Right lung (tissue), 10 donors: ENCODE measurements at places on chromosomes 7 and 10.

DNA sequence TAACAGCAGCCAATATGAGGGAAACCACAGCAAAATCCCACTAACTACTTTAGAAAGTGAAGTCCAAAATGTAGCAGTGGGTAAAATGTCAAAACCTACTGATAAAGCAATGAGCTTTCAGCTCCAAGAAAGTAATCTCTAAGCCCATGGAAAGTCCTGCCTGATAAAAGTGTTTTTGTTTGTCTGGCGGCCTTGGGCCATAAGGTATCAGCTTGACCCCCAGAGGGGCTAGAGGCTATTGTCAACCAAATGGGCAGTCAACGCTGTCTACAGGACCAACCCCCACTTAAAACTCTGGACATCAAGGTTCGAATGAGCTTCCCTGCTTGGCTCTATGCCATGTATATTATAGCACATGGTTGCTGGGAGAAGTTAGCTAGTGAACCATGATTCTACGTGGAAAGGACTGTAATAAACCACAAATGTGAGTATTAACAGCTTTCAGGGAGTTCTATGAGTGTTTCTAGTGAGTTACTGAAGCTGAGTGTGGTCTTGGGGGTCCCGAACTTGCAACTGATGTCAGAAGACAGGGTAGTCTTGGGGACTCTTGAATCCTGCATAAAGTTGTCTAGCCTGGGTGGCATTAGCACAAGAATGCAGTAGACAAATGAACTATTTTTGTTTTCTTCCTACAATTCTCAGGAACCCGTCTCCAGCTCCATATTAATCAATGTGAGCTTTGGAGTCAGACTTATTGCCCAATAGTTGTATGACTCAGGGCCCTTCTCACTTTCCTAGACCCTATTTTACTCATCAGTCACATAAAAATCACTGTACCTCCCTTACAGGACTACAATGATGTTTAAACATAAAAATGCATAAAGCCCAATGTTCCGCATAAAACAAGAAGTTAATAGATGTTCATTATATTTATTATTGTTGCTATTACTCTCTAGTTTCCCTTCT, 164.9 kb downstream of the DGKI start:
- no peak for DNase-seq

- DNase-seq = no peak
Measured at GRCh38 chr10:43692051-43692825, 43.6 kb upstream of the ZNF32 start.

- no peak for DNase-seq
Measured at GRCh38 chr7:136070736-136071505, 93.8 kb upstream of the MTPN start.

GRCh38 chr10:131609176-131609575, 291.6 kb upstream of the PPP2R2D start:
- no peak for DNase-seq

GRCh38 chr7:27377988-27378387, 135.4 kb downstream of the EVX1 start:
- no peak for DNase-seq

DNA sequence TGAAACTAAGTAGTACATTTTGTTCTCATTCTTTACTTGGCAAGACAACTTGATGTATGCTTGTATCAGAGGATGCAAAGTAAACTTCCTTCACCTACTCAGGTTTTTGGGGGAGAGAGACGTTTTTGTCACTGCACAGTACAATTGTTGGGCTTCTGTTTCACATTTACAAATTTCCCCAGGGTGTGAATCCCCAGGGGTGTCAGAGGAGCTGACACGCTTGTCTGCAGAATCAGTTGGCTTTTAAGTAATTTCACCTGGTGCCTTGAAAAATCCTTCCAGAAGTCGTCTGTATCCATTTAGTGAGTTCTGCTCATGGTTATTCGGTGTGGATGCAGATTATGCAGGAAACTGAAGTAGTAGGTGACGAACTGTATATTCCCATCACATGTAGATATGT, 1227.7 kb upstream of the CELF2 start:
- DNase-seq = no peak

DNA sequence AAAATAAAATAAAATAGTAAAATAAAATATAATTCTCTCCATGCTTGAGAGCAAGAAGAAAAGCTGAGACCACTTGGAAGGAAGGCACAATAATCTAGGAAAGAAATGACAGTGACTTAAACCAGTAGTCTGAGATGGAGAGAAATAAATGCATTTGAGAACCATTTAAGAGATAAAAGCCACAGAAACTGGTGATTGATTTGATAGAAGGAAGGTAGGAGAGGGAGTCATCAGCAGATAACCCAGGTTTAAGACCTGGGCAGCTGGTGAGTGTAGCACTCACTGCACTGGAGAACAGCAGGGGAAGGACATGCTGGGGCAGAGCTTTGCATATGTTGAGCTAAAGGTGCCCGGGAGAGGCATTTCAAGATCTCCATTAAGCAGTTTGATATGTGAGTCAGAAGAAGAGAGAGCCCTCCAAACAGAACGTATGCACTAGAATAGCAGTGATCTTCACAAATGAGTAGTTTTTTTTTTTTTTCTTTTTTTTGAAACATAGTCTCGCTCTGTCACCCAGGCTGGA, 268.0 kb downstream of the DYNC1I1 start:
- no peak for DNase-seq

- DNase-seq = no peak
Measured at GRCh38 chr7:37385787-37386186, 62.9 kb downstream of the ELMO1 start.

DNA sequence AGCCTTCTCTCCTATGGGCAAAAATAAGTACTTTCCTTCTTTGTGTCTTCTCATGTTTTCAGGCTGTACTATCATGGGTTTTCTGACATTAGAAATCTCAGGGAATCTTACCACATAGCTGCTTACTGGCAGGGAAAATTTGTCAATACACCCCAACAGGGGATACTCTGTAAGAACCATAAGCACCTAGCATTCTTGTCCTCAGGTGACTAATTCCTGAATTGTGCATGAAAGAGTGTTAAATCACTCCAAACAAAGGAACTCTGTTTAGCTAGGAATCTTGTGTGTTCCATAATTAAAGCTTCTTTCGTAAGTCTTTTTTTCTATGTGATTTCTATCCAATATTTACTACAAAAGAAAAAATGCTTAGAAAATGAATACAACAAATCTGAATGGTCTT, 206.7 kb upstream of the POT1 start:
- DNase-seq = no peak

- no peak for DNase-seq
Measured at GRCh38 chr7:158858592-158859503, 2.5 kb downstream of the DYNC2I1 start.

- no peak for DNase-seq
Measured at GRCh38 chr7:107830420-107830819, 27.4 kb upstream of the SLC26A3 start.

GRCh38 chr7:17903337-17903736, 37.0 kb downstream of the SNX13 start:
- DNase-seq = no peak

GRCh38 chr7:53684693-53685092, 649.3 kb downstream of the POM121L12 start:
- no peak for DNase-seq

- no peak for DNase-seq
Measured at GRCh38 chr10:79090134-79090803, 21.5 kb downstream of the ZMIZ1 start.

DNA sequence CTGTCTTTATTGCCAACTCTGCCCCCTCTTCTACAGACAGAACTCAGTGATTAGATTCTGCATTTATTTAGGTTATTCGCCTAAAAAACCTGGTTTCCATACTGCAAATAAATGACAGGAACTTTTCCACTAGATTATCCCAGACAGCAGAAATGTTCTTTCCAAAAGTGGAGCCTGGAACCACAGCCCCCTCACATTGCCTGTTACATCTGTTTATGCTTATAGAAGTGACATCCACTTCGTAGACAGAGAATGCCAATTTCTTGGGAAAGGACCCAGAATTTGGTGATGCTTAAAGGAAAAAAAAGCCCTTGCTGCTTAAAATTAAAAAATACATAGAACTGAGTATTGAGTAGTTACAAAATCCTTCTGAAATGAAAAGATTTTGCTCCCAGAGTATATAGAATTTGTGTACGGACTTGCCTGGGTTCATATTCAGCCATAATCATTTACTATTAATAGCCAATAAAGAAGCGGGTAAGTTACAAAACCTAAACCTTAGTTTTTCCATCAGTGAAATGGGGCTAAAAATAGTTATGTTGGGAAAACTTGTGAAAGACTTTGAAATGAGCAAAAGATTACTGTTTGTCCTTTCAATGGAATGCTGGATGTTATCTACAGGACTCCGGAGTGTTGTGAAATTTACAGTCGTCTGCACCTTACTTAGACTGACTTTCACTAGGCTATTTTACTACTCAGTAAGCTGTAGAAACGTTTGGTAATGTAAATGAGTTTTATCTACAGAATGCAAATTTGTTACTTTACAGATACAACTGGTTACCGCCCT, 1.1 kb upstream of the PPP1R9A start:
- DNase-seq = no peak

- DNase-seq = no peak
Measured at GRCh38 chr10:101939729-101940128, 96.1 kb upstream of the KCNIP2 start.

DNA sequence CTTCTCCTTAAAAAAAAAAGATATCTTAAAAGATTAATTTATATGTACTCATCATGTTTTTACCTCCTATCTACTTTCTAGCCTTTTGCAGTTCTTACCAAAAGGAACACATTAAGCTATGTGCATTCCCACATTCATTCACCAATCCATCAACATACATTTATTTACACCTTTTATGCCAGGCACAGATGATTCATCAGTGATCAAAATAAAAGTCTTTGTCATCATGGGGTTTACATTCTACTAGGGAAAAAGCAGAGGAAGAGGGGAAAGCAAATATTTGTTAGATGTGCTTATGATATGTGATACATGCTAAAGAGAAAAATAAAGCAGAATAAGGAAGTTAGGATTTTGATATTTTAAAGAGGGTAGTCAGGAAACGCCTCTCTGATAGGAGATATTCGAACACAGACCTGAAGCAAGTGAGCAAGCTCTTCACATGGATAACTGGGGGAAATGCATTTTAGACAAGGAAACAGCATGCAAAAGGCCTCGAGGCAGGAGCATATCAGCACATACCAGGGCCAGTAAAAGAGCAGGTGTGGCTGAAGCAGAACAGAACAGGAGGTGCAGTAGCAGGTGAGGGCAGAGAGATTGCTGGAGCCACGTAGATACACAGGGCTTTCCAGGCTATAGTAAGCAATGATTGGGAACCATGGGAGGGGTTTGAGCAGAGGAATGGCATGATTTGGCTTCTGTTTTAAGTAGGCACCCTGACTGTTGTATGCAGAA, 67.4 kb downstream of the REEP3 start:
- no peak for DNase-seq

GRCh38 chr7:125966278-125967048, 1036.8 kb upstream of the POT1 start:
- DNase-seq = no peak

DNA sequence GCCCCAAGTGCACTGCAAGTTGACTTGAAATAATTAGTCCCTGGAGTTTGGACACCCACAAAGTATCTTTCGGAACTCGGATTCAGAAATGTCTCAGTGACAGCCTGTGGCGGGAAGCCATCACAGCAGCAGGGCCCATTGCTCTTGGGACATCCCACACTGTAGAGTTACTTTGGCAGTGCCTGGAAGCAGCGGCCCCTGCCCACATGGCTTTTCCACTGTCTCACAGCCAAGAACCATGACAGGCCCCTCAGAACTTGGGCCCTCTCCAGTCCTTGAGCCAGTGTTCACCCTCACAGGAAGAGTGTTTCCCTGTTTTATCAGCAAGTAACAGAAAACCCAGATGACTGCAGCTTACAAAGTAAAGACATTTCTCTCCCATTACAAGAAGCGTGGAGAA, 477.0 kb upstream of the GALNT17 start:
- no peak for DNase-seq

DNA sequence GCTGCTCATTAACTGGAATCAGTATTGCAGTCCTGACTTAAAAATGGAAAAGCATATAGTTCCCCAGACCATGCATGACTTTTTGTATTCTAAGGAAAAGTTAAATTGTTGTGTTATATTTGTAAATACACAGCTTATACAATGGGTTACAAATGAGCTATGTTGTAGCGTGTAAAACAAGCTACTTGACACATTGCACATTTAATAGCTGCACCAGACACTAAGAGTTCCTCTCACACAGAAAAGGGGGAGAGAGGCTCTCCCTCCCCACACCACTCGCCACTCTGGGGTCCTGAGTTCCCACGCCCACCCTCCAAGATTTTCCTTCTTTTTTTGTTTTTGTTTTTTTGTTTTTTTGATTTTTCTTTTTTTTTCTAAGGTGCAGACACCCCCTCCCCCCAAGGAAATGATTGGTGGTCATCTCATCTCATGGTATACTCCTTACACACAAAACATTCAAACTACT, 6.3 kb downstream of the KLF6 start:
- no peak for DNase-seq

GRCh38 chr7:130478991-130479390, 12.9 kb upstream of the MEST start:
- DNase-seq = no peak

DNA sequence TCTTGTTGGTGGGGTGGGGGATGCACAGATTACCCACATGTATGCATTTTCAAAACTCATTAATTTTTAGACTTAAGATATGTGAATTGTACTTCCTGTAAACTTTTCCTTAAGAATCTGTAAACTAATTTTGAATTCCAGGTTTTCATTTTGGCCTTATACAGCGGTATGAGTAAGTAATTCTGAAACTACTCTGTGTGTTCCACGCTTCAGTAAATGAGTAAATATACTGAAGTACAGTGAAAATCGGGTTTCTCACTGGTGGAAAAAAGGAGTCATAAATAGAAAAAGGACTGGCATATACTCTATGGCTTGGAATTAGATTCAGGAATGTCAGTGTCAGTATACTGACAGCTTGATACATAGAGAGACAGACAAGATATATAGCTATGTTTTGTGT, 72.8 kb downstream of the CTTNBP2 start:
- no peak for DNase-seq

DNA sequence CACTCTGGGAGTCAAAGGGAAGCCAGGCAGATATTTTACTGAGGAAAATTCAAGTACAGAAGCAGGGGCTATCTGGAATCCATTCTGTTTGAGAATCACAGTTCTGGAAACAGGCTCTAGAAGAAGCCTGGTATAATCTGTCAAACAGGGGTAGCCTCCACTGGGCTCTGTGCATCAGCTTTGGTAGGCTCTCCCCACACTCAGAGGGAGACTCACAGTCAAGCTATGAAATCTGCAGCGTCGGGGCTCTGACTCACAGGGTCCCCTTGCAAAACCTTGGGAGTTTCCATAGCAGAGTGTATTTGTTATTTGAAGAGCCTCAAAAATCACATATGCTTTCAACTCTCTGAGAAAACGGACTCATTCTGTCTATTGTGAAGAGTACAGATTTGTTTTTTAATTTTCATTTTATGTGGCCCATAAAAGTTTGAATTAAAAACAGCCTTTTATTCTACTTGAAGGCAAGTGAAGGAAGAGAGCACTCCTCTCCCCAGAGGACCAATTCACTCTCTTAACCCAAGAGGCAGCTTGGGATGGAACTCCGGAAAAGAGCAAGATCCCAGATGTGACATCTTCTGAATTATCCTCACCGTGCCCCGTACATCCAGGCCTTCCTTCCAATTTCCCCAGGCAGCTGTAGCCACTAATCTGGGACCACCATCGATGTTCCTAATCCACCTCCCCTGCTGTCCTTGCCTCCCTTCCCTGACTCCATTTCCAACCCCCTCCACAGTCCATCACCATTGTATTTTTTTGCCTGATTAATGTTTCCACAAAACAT, 590.9 kb upstream of the MGMT start:
- no peak for DNase-seq

GRCh38 chr7:23971031-23971430, 261.0 kb downstream of the STK31 start:
- no peak for DNase-seq
